GM12878 (cell line): ENCODE measurements at places on chromosomes 1 and 21.

- no peak for DNase-seq
Observed at GRCh38 chr1:203046984-203047630, 20.8 kb downstream of the PPFIA4 start.

DNA sequence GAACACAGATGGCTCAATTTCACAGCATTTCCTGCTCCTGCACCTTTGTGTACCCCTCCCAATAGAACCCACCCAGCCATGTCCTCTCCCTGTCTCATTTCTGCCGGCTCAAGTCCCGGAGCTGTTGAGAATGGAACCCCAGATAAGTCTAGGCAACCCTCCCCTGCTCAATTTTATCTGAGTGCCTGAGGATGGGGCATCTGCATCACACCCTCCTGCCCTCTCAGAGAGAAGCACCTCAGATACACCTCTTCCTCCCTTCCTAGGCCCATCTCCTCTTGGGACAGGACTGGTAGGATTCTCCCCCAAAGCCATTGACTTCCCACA lies 1.1 kb downstream of the KIF21B start:
- DNase-seq: no peak

GRCh38 chr1:166789286-166789685 lies 50.0 kb upstream of the POGK start:
- DNase-seq: no peak

- no peak for DNase-seq
Observed at GRCh38 chr1:119435052-119435451, 20.1 kb downstream of the HSD3B2 start.

- DNase-seq: no peak
Observed at GRCh38 chr1:30757352-30758120, at the start of gene LAPTM5. LAPTM5 (minus strand) TSS chr1:30757774; CDS start chr1:30757745, 29 bp downstream.

DNA sequence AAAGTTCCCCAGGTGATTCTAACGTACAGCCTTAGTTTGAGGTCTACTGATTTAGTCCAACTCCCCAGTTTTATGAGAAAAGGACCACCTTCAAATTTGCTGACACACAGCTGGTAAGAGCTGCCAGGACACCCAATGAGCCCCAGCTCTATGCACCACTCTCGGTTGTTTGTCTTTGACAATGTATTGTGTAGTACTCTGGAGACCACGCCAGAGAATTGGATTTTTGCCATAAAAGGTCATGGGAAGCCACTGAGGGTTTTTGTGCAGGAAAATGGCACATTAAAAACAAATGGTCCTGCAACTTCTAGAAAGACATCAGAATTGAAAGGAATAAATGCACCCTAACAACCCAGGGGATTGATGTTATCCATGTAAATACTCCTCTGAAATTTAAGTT lies 7.1 kb upstream of the IER5 start:
- no peak for DNase-seq

GRCh38 chr1:26608895-26609294 lies 79.3 kb downstream of the RPS6KA1 start:
- no peak for DNase-seq

GRCh38 chr1:16215882-16216753 lies 3.7 kb upstream of the ARHGEF19 start:
- DNase-seq: peak; percentile 26

- no peak for DNase-seq
Observed at GRCh38 chr1:32487182-32487581, 22.3 kb downstream of the ZBTB8B start.

DNA sequence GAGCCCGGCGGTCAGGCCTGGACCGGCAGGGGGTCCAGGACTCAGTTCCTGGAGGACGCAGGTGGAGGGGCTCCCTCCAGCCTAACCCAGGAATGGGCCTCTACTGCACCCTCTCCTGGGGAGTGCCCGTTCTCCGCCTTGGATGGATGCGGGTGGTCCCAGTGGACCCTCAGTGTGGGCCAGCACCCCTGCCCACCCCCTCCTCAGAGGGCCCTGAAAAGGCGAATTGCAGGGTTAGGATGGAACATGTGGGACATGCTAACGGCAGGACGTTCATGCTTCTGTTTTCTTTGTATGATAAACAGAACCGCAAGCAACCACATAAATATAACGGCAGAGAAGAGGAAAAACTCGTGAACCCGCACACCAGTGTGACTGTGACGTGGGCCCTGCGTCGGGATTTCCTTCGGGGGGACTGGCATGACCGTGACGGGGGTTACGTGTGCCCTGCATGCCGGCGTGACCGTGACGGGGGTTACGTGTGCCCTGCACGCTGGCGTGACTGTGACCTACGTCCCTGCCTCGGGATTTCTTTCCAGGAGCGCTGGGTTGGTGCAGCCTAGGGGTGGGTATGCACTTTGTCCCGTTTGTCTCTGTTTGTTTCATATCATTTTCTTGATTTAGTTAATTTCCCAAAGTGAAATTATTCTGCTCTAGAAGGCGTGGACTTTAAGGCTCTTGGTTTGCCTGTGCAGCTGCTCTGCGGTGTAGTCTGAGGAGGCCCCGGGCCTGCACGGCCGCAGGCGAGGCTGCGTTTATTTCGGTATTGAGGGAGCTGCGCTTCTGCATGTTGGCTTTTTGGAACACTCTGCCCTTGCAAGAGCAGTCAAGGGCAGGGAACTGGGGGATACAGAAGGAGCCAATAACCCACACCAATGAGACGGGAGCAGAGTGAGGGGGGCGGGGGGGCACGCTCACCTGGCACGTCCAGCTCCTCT lies 3.1 kb downstream of the FTCD start:
- DNase-seq: no peak

DNA sequence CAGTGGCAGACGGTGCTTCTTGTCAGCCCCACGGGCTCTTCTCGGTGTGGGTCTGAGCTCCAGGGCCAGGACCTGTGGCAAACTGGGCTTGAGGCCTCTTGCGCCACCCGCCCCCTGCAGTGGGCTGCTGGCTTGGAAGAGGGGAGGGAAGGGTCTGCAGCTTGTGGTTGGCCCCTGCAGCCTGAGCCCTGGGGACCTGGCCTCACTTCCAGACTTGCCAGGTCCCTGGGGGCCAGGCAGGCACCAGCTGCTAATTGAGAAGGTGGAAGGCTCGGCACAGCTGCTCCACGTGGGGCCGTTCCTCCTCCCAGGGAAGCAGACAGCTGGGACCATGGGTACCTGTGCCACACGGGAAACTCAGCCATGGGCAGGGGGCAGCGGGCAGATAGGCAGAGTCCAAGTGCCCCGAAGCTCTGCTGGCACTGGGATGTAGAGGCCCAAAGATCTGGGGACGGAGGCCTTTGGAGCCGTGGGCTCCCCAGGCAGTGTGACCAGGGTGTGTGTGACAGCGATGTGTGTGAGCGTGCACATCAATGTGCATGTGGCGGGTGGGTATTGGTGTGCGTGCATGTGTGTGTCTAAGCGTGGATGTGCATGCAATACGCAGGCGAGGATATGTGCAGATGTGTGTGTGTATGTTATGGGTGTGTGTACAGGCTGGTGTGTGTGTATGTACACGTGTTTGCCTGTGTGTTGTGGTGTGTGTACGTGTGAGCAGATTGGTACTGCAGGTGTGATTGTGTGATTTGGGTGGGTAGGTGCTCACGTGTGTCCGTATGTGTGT lies 39.3 kb downstream of the TP73 start:
- DNase-seq: no peak

DNA sequence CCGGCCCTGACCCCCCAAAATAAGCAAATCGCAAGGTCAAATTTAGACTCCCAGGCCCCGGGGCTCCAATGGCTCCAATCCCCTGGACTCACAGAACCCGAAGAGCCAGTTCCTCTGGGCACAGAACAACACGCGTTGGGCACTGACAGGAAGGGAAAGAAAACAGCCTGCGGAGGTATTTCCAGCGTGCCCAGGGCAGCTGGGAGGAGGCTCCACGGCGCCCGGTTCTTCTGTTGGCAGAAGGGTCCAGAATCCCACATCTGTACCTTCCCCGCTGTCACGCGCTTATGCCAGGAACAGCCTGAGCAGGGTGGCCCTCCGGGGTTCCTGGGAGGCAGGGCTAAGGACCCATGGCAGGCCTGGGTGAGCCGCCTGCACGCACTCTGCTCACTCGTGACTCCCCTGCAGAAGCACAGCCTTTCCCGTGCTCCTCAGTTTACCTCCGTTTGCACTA lies 85.5 kb downstream of the RIPK4 start:
- no peak for DNase-seq

- no peak for DNase-seq
Observed at GRCh38 chr1:222891578-222891977, 76.7 kb downstream of the DISP1 start.

- no peak for DNase-seq
Observed at GRCh38 chr1:94828251-94828650, 8.1 kb downstream of the SLC44A3 start.

DNA sequence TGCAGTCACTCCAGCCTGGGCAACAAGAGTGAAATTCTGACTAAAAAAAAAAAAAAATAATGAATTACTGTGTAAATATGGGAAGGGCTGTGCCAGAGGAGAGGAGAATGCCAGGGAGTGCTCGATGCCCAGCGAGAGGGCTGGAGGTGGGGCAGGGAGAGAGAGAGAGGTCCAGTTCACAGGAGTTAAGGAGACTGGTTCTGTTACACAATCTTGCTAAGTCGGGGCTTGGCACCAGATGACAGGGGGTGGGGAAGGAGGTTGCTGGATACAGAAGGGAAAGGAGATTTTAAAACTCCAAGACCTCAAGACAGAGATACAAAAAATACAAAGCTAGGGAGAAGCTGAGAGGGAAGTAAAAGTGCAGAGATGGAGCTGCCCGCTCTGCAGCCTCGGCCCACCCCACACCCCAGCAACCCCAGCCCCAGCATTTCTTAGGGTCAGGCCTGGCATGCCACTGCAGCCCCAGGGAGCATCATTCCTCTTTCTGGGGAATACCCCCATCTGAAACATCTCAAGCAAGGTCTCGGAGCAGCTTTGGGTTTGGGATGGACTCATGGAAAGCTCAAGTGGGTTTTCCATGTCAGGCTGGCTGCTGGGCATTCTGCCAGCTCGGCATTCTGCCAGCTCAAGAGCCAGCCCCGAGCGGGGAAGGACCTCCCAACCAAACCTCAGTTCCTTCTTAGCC lies 991 bp downstream of the SELENBP1 start:
- DNase-seq: no peak

- no peak for DNase-seq
Observed at GRCh38 chr1:147201786-147202185, 23.4 kb downstream of the FMO5 start.

GRCh38 chr1:30323352-30323751 lies 400.0 kb downstream of the MATN1 start:
- no peak for DNase-seq
